ENCODE measurements at places on chromosomes 5 and 9.

GRCh38 chr5:123099514-123100151 lies 10.6 kb downstream of the PRDM6 start:
- DNase-seq, result no peak

GRCh38 chr5:35835796-35836742 lies 20.6 kb upstream of the IL7R start:
- DNase-seq, result no peak

- no peak for DNase-seq
These were observed 41.7 kb upstream of the GABRP start for GRCh38 chr5:170741801-170742200.

DNA sequence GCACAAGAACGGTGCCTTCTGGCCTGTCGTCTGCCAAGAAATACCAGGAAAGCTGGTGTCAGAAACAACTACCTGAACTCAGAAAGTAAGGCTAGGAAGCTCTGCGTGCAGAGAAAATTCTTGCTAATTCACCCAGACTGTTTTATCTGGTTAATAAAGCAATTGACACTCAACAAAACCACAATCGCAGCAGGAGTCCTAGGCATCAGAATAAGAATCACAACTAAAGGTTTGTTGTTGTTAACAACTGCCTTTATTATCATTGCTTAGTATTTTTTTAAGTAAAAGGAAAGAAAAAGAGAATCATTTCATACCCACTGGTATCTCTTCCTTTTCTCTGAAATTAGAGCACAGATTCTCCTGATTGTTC lies 3.9 kb upstream of the ISL1 start:
- DNase-seq, result no peak

DNA sequence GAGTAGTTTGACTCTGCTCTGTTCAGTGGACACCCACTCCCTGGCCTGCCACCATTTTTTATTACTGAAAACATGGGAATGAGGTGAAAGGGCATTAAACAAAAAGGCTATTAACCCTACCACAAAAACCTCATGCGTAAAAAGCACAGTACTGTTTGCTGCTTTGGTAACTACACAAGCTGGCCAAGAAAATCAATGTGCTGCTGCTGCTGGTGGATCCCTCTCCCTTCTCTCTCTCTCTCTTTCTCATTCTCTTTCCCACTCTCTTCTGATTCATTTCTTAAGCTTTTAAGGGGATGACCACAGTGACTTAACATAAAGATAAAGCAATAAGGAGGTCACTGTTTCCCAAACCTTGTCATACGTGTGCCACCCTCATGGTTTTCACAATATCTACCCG lies 183.2 kb upstream of the TBC1D2 start:
- DNase-seq, result no peak

DNA sequence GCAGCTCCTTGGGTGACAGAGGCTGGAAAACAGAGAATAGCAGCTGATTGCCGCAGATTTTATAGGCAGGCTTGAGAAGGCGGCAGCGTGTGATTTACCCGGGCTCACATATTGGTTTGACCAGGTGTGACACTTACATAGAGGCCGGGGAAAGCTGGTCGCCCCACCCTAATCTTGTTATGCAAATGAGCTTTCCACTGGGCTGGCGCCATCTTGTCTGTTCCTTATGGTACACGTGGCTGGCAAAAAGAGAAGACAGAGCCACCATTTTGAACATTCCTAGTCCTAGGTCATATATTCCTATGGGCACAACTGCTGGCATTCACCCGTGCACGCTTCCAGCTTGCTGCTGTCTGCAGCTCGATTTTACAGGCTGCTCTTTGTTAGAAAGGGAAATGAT lies 11.3 kb upstream of the SPZ1 start:
- DNase-seq, result no peak

GRCh38 chr9:115416299-115416698 lies 298.3 kb upstream of the TNC start:
- DNase-seq, result no peak
